Urinary bladder (tissue), 4 donors: ENCODE measurements at places on chromosomes 3 and 15. TPM values are rescaled to one million over a fixed set of nuclear protein-coding genes. Genes with fewer than 3 reads are reported as not detected.

The NR2F2 gene
- total RNA-seq, result 28.0 TPM

The DYNLT2B gene
- 9.4 TPM for total RNA-seq

The GOLGA8G gene
- total RNA-seq, result not detected

The ALPK3 gene
- total RNA-seq, result 7.2 TPM

The PLA2G4E gene
- total RNA-seq, result not detected

The MEGF11 gene
- total RNA-seq, result 0.11 TPM

The WNT5A gene
- 23.2 TPM for total RNA-seq

The SLC6A20 gene
- total RNA-seq, result 0.16 TPM

The SYNPR gene
- 0.95 TPM for total RNA-seq

The SLC6A11 gene
- total RNA-seq, result 0.42 TPM

The KBTBD8 gene
- total RNA-seq, result 3.8 TPM

The CKMT1A gene
- total RNA-seq, result 0.79 TPM

The KNG1 gene
- total RNA-seq, result not detected

The SLC27A2 gene
- total RNA-seq, result 3.5 TPM

The EEF1AKMT4 gene
- 1.7 TPM for total RNA-seq

The VPS33B gene
- total RNA-seq, result 5.8 TPM

The MCF2L2 gene
- total RNA-seq, result 3.6 TPM

The AMIGO3 gene
- total RNA-seq, result not detected

The P4HTM gene
- 30.9 TPM for total RNA-seq

The CEMIP gene
- 1.3 TPM for total RNA-seq

The SI gene
- total RNA-seq, result not detected

The ZPLD1 gene
- total RNA-seq, result 0.16 TPM

The CSPG4 gene
- 30.6 TPM for total RNA-seq

The NOX5 gene
- 0.16 TPM for total RNA-seq

The RPL35A gene
- total RNA-seq, result 1,028 TPM

The MB21D2 gene
- 22.6 TPM for total RNA-seq

The PRR20G gene
- total RNA-seq, result not detected

The GPR87 gene
- 5.0 TPM for total RNA-seq

The SCN10A gene
- not detected for total RNA-seq

The MAPKAPK3 gene
- 20.5 TPM for total RNA-seq

The CCDC39 gene
- total RNA-seq, result not detected

The MESP2 gene
- not detected for total RNA-seq

The MORC1 gene
- 0.90 TPM for total RNA-seq

The CAND2 gene
- total RNA-seq, result 10.7 TPM

The TM4SF18 gene
- 33.4 TPM for total RNA-seq

The GOLGA8K gene
- total RNA-seq, result 0.53 TPM

The SNRK gene
- total RNA-seq, result 86.0 TPM

The ISL2 gene
- total RNA-seq, result 1.5 TPM

The PLA1A gene
- 0.42 TPM for total RNA-seq

The CGGBP1 gene
- 138 TPM for total RNA-seq

The CLEC3B gene
- 89.4 TPM for total RNA-seq

The LAMB2 gene
- total RNA-seq, result 429 TPM

The U2SURP gene
- total RNA-seq, result 204 TPM

The WDR73 gene
- 39.1 TPM for total RNA-seq
